Head of caudate nucleus (tissue), 42 donors: ENCODE measurements at places on chromosomes 2 and 18.

- no peak for DNase-seq
Measured at GRCh38 chr2:61288070-61288841, 126.3 kb downstream of the C2orf74 start.

DNA sequence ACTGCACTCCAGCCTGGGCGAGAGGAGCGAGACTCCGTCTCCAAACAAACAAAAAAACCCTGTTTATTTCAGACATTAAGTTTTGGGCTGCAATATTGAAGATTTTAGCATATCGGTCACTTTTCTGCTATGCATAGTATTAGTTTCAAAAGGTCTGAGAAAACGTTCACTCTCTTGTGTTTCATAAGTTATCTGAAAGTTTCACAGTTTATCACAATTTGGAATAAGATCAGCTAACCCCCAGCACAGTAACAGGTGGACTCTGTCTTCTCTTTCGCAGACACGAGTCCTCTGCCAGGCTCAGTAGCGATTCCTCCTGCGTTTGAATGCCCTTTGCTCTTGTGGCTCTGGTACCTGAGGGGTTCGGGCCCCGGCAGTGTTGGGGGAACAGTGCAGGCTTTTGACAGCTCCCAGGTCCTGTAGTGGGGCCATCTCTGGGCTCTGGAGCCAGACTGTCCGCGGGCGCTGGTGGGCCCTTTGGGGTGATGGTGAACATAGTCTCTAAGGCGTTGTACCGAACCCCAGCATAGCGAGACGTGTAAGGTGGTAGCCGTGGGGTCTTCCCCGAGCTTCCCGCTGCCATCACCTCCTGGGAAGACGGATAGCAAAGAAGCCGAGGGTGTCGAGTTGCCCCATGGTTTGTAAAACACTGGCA is 20.4 kb downstream of the NFATC1 start:
- DNase-seq = no peak

GRCh38 chr2:185373229-185373628 is 365.4 kb upstream of the FSIP2 start:
- DNase-seq = no peak

DNA sequence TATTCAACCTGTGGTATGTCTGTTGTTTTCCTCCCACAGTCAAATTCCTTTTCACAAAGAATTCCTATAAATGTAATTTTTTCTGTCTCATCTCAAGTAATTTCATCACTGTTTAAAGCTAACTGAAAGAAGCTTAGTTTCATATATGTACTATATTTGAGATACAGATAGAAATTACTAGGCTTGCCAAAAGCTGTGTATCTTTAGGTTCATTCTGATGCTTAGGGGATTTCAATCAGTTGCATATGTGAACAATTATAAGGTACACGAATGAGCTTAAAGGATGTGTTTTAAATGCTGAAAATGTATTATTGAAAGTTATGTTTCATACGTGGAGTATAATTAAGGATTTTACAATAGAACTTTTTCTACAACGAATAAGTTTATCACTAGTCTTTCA is 59.2 kb upstream of the DSG1 start:
- no peak for DNase-seq

GRCh38 chr2:239934571-239935171 is 90.5 kb downstream of the NDUFA10 start:
- peak; percentile 92 for DNase-seq

- no peak for DNase-seq
Measured at GRCh38 chr2:75246441-75247167, 47.3 kb upstream of the TACR1 start.

DNA sequence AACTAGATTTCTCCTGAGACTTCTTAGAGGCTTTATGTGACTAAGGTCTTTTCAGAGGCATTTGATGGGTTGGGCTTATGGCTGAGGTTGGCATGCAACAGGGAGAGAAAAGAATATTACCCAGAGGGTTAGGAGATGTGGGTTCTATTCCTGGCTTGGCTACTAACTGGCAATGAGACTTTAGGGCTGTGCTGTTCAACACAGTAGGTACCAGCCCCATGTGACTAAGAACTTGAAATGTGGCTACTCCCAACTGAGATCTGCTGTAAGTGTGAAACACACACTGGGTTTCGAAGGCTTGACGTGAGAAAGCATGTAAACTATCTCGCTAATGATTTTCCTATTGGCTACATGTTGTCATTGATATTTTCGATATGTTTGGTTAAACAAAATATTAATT is 324.9 kb upstream of the SLC14A2 start:
- no peak for DNase-seq

- DNase-seq = peak; percentile 91
Measured at GRCh38 chr2:131016826-131017741, 76.2 kb downstream of the FAM168B start.

- DNase-seq = no peak
Measured at GRCh38 chr2:197950006-197950405, 145.6 kb downstream of the PLCL1 start.

DNA sequence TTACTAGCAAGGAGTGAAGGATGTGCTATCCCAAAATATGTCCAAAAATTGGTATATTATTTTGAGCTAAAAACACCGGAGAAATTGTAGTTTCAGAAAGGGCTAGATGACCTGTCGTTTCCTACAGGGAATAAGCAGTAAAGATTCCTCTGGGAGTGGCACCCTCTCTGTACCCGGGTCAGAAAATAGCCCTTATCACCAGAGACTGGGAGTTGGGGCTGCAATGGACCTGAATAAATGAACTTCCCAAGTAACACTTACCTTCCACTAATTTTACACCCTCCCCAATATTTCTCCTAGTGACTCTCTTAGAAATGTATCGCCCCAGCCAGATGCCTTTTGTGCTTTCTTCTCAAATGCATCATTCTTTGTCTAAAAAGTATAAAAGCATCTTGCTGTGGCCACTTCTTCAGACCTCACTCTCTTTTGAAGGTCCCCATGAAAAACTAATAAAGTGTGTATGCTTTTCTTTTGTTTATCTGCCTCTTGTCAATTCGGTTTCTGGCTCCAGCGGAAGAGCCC is 734 bp upstream of the RMC1 start:
- DNase-seq = no peak

GRCh38 chr2:207640661-207641060 is 15.5 kb upstream of the METTL21A start:
- no peak for DNase-seq

GRCh38 chr18:3255611-3256165 is 6.2 kb upstream of the MYL12B start:
- DNase-seq = no peak

GRCh38 chr2:174586418-174587295 is 10.9 kb downstream of the WIPF1 start:
- no peak for DNase-seq

GRCh38 chr18:21943456-21943855 is 202.9 kb downstream of the MIB1 start:
- no peak for DNase-seq

GRCh38 chr2:10504370-10504993 is 56.4 kb upstream of the ODC1 start:
- DNase-seq = no peak

GRCh38 chr18:23498117-23498516 is 5.2 kb upstream of the RMC1 start:
- DNase-seq = no peak

GRCh38 chr2:218400930-218401881 is 1.5 kb downstream of the CTDSP1 start:
- no peak for DNase-seq

DNA sequence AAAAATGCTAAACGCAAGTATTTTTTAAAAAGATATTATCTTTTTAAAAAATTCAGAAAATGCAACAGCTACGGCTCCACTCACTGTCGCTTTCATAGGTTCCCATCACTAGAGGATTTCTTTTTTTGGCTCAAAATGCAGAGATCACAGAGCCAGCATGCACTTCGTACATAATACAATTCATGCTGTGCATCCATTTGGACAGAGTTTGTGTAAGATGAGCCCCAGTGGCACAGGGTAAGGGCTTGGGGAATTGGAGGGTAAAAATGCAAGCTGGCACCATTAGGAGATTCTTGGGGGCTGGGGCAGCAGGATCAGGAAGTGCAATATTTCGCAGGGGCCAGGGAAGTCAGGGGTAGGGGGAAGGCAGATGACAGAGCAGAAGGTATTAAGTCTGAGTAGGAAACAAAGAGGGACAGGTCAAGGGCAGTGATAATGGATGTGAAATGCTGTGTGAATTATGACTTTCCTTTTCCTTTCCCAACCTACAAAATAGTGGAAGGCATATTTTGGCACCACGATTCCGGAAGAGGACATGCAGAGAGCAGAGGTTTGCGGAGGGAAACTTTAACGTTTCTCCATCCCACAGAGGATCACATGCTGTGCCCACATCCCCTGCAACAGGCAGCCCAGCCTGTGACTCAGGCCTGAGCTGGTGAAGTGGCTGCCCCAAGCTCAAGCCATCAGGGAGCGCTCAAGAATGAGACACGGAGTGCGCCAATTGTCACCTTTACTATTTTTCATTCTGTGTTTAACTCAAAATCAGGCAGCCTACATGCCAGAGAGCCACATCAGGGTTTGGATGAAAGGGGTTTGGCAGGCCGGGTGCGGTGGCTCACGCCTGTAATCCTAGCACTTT is 4.7 kb downstream of the CAPG start:
- no peak for DNase-seq

- no peak for DNase-seq
Measured at GRCh38 chr2:176544991-176545956, 276.0 kb downstream of the MTX2 start.

GRCh38 chr18:8413751-8414150 is 195.5 kb upstream of the RAB12 start:
- DNase-seq = no peak

- DNase-seq = no peak
Measured at GRCh38 chr2:39007875-39008504, 112.9 kb downstream of the SOS1 start.

GRCh38 chr2:40034198-40034597 is 255.1 kb upstream of the THUMPD2 start:
- DNase-seq = no peak

GRCh38 chr18:27109451-27109850 is 75.7 kb downstream of the CHST9 start:
- DNase-seq = no peak

DNA sequence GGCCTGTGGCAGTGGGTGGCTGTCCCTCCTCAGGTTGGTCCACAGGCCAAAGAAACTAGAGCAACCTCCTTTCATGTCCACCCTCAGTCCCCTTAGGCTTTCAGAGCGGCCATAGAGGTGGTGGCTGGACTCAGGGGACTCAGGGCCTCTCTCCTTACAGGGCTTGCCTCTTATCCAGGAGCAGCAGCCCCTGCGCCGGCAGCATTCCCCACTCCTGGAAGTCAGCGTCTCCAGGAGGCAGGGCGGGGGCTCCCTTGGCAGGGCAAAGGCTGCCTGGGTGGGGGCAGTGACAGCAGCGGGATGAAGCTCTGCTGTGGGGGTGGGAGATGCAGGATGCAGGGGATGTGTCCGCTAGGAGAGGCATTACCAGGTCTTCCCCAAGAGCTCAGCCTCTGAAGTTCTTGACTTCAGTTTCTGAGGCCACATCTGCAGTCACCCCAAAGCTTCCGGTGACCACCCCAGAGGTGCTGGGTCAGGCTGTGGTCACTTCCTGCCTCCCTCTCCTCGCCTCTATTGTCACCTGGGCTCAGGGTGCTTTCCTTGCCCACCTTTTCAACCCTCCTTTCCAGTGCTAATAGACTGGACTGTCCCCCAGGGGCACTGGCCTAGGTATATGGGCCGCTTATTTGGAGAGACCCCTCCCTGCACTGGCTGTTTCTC is 8.6 kb upstream of the GPR55 start:
- no peak for DNase-seq

DNA sequence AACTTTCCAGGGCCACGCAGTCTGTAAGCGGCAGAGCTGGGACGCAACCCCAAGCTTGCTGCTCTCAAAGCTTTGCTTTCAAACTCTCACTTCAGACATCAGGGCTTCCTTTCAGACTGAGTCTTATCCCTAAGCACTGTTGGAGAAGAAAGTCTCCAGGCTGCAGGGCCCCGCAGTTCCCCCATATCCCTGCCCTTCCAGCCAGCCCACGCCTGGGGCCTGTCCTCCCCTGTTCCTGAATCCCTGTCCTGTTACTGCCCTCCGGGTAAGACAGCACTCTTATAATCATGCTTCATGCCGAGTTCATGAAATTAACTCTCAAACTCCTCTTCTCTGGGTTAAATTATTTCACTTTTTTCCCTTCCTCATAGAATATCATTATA is 37.9 kb downstream of the HPCAL1 start:
- DNase-seq = no peak

GRCh38 chr18:10271481-10271880 is 183.0 kb upstream of the APCDD1 start:
- DNase-seq = no peak

DNA sequence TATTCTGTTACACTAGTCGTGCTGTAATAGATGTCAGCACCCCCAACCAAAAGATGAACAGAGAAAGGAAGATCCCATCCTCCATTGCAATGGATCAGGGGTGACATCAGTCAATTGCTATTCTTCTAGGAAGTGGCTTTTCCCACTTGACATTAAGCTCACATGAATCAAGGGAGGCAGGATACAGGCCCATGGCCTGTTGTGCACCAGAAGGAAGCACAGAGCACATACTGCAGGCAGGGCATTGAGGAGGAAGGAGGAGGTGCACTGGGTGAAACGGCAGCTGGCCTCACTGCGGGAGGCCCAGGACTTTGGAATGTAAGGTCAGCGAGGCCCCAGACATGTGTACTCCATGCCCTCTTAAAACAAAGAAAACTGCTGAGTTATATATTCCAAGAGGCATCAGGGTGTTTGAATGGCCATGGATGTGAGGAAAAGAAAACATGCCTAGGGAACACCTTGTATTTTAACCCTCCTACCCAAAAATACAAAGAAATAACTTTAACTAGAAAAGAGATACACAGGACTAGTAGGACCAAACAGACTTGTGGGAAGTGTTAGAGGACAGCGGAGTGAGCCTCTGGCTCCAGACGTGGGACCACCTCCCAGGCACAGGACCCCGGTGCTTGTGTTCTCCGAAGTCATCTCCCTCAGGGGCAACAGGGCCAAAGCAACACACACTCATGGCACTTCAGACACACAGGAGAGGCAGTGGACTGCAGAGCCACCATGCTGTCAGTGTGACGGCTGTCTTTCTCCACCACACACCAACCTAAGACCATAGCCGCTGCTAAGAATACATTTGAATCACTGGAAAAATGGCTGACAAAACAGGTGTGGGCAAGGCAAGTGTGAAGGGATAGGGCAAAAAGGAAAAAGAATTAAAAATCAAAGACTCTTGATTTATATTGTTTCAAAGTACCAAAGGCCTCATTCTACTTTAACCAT is 51.4 kb upstream of the RIOK3 start:
- DNase-seq = no peak

GRCh38 chr18:25140962-25141308 is 211.0 kb downstream of the ZNF521 start:
- no peak for DNase-seq

DNA sequence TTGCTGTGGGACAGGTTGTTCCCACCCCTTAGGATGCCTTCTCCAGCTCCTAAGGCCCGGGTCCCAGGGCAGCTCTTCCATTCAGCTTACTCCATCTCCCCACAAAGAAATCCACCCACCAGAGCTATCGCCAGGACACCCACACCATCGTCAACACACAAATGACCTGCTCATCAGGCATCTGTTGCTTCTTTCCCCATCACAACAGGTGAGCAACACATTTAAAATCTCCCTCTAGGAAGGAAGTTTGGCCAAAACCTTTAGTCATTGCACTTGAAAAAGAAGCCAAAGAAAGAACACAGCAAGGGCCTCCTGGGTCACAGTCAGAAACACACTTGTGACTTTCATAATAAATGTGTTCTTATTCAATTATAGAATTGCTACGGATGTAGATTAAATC is 289.0 kb downstream of the PIEZO2 start:
- DNase-seq = no peak

- no peak for DNase-seq
Measured at GRCh38 chr18:61791031-61791430, 101.8 kb downstream of the RNF152 start.

GRCh38 chr18:260547-260946 is 7.3 kb downstream of the THOC1 start:
- DNase-seq = no peak
